ENCODE measurements at places on chromosomes 3 and 15. TPM values are rescaled to one million over a fixed set of nuclear protein-coding genes. Genes with fewer than 3 reads are reported as not detected.

The BTBD1 gene
- 147 TPM for total RNA-seq

The RBP2 gene
- not detected for total RNA-seq

The REC114 gene
- not detected for total RNA-seq

The TMEM43 gene
- 99.2 TPM for total RNA-seq

The TMC3 gene
- total RNA-seq = not detected

The TRIM71 gene
- total RNA-seq = not detected

The MDFIC2 gene
- not detected for total RNA-seq

The OR5K2 gene
- total RNA-seq = not detected

The FAM107A gene
- 48.1 TPM for total RNA-seq

The TRA2B gene
- 307 TPM for total RNA-seq

The AGBL1 gene
- not detected for total RNA-seq

The SLC28A2 gene
- not detected for total RNA-seq

The PLA2G4E gene
- total RNA-seq = not detected

The RETNLB gene
- not detected for total RNA-seq

The CHRNA5 gene
- 19.1 TPM for total RNA-seq

The ANKRD63 gene
- 0.22 TPM for total RNA-seq

The ANKRD34C gene
- total RNA-seq = not detected

The DZIP1L gene
- 13.8 TPM for total RNA-seq

The COL6A5 gene
- total RNA-seq = not detected

The CPA3 gene
- total RNA-seq = 16.1 TPM

The TTLL13 gene
- total RNA-seq = not detected

The PTH1R gene
- total RNA-seq = not detected

The KCNAB1 gene
- 0.40 TPM for total RNA-seq

The PLCD1 gene
- total RNA-seq = 22.3 TPM

The MCTP2 gene
- 0.53 TPM for total RNA-seq

The CYP1A2 gene
- total RNA-seq = not detected

The TNNC1 gene
- 0.27 TPM for total RNA-seq

The ACOX2 gene
- 4.5 TPM for total RNA-seq

The PLSCR4 gene
- total RNA-seq = 129 TPM

The CPN2 gene
- total RNA-seq = not detected

The VEPH1 gene
- 325 TPM for total RNA-seq

The MASP1 gene
- 0.27 TPM for total RNA-seq

The PGBD4 gene
- 1.7 TPM for total RNA-seq
